Thoracic aorta (tissue), 2 donors: ENCODE measurements at places on chromosomes 4 and X. TPM values are rescaled to one million over a fixed set of nuclear protein-coding genes. Genes with fewer than 3 reads are reported as not detected.

The HSFX3 gene
- total RNA-seq, result not detected

The TAF7L gene
- total RNA-seq, result not detected

The YTHDC1 gene
- total RNA-seq, result 37.0 TPM

The DMP1 gene
- 0.21 TPM for total RNA-seq

The SRPK3 gene
- total RNA-seq, result 9.5 TPM

The GYPE gene
- total RNA-seq, result 1.1 TPM

The EGFL6 gene
- not detected for total RNA-seq

The TENM3 gene
- 0.68 TPM for total RNA-seq

The MAGEE2 gene
- 0.68 TPM for total RNA-seq

The IL9R gene
- total RNA-seq, result not detected

The PNMA6A gene
- total RNA-seq, result 8.7 TPM

The USO1 gene
- 68.0 TPM for total RNA-seq

The NPFFR2 gene
- total RNA-seq, result not detected
